Stimulated activated CD8-positive, alpha-beta memory T cell treated with anti-CD3 and anti-CD28 coated beads, Interleukin-2, amount 100 ng/mL, for 48 hours (primary cell): ENCODE measurements at places on chromosomes 13 and 19.

DNA sequence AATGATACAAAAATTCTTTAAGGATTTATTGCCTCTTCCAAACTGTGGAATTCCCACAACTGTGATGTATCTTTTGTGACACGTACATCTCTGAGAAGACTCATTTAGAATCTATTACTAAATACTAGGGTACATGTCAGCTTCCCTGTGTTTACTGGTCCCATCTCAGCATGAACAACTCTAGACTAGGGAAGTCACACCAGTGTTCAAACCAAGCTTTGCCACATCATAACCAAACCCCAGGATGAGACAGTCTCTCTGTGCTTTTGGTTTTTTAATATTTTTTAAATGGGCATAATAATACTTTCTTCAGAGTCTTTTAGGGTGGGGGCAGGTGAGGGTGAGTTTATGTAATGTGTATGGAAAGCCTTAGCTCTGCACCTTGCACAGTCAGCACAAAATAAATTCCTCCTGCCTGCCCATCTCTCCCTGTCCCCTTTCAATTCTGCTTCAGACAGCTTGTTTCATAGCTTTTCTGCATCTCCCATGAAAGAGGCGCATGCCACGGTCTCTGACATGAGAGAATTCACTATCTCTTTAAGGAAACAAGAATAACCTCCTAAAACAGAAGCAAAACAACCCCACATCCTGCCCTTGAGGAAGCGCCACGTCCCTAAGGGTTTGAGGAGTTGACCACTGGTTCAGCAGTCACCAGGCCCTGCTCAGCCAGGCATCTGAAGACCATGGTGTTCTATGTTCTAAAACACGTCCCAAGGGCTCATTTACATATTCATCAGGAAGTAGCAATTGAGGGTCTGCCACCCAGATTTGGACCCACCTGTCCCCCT lies 174.5 kb downstream of the USP12 start:
- DNase-seq, result no peak

GRCh38 chr19:35929876-35930275 lies 6.3 kb upstream of the LRFN3 start:
- DNase-seq, result no peak

DNA sequence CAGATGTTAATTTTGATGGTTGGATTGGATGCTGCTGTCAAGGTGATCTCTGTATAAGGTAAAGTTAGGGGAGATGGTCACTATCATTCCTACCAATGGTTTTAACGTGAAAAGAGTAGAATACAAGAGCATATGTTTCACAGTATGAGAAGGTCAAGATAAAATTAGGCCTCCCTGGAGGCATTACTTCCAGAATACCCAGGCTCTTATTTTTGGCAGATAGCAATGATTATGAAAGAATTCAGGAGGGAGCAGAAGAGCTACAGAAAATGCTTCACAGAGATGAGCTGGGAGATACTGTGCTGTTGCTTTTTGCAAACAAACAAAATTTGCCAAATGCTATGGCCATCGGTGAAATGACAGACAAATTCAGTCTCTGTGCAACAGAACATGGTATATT lies 547.5 kb upstream of the SPRY2 start:
- no peak for DNase-seq

GRCh38 chr19:50381881-50382729 lies 2.0 kb upstream of the POLD1 start:
- no peak for DNase-seq

DNA sequence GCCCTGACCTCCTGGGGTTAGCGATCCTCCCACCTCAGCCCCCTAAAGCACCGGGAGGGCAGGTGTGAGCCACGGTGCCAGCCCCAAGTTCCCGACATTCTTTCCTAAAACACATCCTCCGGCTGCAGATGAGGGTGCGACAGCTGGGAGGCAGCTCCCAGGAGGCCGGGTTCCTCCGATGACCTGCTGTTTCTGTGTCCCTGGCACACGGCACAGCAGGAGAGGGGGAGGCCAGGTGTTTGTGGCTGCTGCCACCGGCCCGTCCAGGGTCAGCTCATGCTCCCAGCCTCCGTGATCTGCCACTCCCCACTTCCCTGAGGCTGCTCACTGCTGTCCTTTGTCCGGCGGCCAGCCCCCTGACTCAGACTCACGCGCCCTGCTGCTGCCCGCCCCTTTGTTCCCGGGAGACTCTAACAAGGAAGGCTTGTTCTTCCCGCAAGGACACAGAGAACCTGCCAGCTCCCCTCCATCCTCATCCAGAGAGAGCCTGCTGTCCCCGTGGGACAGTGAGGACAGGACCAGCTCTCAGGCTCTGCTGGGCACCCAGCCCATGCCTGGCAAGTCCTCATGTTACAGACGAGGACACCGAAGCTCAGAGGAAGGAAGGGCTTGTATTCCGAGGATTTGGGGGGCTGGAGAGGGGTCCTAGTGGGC lies 10.6 kb upstream of the MADCAM1 start:
- no peak for DNase-seq

GRCh38 chr13:78762825-78763224 lies 103.9 kb upstream of the OBI1 start:
- DNase-seq, result no peak
